ENCODE measurements at places on chromosomes 3 and 15.

- H3K27ac ChIP-seq: no peak overlapping the region
- H3K4me1 ChIP-seq: peaks cover 1% of the 10 kb centered on the region
- no peaks in the 10 kb centered on the region for H3K36me3 ChIP-seq
- no peak for DNase-seq
Measured at GRCh38 chr3:194756791-194757325, 71.2 kb downstream of the FAM43A start.

DNA sequence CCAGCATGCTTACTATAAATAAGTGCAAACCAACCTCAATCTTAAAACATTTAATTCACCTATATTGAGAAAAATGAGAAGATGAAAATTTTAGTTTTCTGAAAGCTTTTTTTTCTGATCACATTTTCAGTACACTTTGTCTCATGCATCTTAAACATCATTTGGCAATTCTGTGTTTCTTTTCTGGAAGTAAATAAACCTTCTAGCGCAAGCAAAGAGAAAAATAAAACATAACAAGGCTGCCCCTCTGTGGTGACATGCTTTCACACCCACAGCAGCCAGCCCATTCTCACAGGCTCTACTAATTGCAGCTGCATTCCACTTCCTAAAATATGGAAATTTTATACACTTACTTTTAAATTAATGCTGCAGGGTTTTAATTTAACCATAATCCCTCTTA, 90.1 kb downstream of the NEK10 start:
- no peak overlapping the region for H3K4me3 ChIP-seq
- no peak overlapping the region for H3K27ac ChIP-seq
- H3K27me3 ChIP-seq: no peaks in the 10 kb centered on the region
- H3K36me3 ChIP-seq: no peaks in the 10 kb centered on the region
- H3K4me1 ChIP-seq: no peaks in the 10 kb centered on the region

DNA sequence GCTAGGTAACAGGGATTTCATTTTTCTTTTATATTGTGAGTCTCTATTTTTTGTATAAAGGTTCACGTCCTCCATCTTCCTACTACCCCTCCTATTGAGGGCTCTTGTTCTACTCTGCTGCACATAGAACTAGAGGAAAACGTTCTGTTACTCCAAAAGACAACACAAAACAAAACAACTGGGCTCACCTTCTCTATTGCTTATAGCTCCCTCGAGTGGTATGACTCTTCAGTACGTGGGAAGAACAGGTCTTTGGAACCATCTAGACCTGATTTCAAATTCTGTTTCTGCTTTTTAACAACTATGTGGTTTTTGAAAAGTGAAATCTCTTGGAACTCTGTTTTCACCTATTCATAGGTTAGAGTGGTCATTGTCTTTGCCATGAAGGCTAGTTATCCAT, 515.3 kb downstream of the SOX2 start:
- H3K27ac ChIP-seq: no peak overlapping the region
- no peak overlapping the region for H3K4me3 ChIP-seq
- DNase-seq: no peak
- H3K27me3 ChIP-seq: no peaks in the 10 kb centered on the region
- no peaks in the 10 kb centered on the region for H3K4me1 ChIP-seq
- H3K36me3 ChIP-seq: no peaks in the 10 kb centered on the region

DNA sequence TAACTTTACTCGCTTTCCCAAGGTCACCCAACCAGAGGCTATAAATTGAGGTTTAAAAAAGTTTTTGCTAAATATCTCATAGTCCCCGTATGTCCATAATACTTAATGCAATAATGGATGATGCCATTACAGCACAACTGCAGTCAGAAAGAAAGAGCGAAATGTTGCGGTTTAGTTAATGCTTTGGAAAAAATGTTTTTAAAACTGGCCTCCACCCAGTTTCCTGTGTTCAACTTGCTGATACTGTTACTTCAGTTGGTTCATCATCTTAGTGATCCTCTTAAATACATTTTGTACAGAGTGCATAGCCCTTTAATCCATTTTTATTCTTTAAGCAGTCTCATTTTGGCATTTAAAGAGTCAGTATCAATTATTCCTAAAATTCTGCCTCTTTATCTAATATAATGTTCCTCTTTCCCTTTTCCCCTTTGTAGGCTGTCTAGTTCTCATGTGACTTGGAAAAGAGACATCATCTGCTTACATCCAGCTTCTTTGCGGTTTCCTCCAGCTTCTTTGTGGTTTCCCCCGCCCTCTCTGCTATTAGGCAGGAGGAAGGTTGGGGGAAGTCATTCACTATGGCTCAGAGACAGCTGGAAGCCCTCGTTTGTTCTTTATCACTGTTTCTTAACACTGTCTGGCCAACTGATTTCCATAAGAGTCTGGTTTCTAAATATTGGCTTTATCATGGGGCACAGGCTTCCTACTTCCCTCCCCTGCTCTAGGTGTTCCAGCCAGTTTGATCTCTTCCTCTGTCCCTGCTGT, 154.3 kb downstream of the GOLIM4 start:
- H3K27ac ChIP-seq: no peak overlapping the region
- DNase-seq: no peak
- H3K36me3 ChIP-seq: no peaks in the 10 kb centered on the region

GRCh38 chr15:60682615-60683014, 203.7 kb upstream of the ICE2 start:
- DNase-seq: no peak
- no peak overlapping the region for H3K27ac ChIP-seq
- H3K27me3 ChIP-seq: no peaks in the 10 kb centered on the region
- no peaks in the 10 kb centered on the region for H3K36me3 ChIP-seq
- H3K4me3 ChIP-seq: no peak overlapping the region
